Body of pancreas (tissue), 4 donors: ENCODE measurements at places on chromosomes 7 and 10. TPM values are rescaled to one million over a fixed set of nuclear protein-coding genes. Genes with fewer than 3 reads are reported as not detected.

Gene PSMA2
- 28.0 TPM for total RNA-seq

Gene NFE2L3
- 6.6 TPM for total RNA-seq

DNA sequence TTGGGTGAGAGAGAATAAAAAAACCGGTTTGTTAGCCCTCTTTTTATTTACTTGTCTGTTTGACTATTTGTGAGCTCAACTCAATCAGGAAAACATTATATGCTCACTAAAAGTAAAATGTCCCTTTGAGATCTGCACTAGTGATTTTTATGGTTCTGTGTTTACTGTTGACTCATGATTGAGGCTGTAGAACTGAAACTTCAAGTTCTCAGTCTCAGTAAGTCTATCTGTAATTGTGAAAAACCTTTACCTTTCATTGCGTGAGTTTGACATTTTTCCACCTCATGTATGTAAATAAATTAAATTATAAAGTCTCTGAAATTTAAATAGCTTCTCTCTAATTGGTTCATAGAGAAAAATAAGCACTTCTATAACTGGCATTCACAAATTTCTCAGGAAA, 17.0 kb upstream of the CASD1 start:
- H3K4me1 ChIP-seq: no peaks in the 10 kb centered on the region
- no peaks in the 10 kb centered on the region for H3K36me3 ChIP-seq
- DNase-seq: no peak
- H3K27ac ChIP-seq: no peak overlapping the region
- no peak overlapping the region for H3K4me3 ChIP-seq

GRCh38 chr10:70563230-70563629, 39.3 kb downstream of the PRF1 start:
- H3K4me3 ChIP-seq: no peak overlapping the region
- peak; percentile 5 for DNase-seq
- H3K27ac ChIP-seq: no peak overlapping the region
- H3K27me3 ChIP-seq: no peaks in the 10 kb centered on the region

- H3K4me3 ChIP-seq: no peak overlapping the region
- no peaks in the 10 kb centered on the region for H3K4me1 ChIP-seq
- no peak for DNase-seq
- no peaks in the 10 kb centered on the region for H3K36me3 ChIP-seq
Observed at GRCh38 chr7:31646942-31647341, 40.1 kb upstream of the PPP1R17 start.

- no peak for DNase-seq
- no peaks in the 10 kb centered on the region for H3K36me3 ChIP-seq
- no peak overlapping the region for H3K27ac ChIP-seq
- H3K4me1 ChIP-seq: peaks cover 11% of the 10 kb centered on the region
Observed at GRCh38 chr7:3143869-3144775, 100.5 kb upstream of the CARD11 start.

GRCh38 chr7:68258609-68259008, 1262.0 kb downstream of the TYW1 start:
- H3K27me3 ChIP-seq: no peaks in the 10 kb centered on the region
- H3K27ac ChIP-seq: no peak overlapping the region
- H3K4me3 ChIP-seq: no peak overlapping the region
